ENCODE measurements at places on chromosomes 2 and 18.
A peak's percentile ranks its signal among the peaks of the same experiment; 100 is the strongest.

DNA sequence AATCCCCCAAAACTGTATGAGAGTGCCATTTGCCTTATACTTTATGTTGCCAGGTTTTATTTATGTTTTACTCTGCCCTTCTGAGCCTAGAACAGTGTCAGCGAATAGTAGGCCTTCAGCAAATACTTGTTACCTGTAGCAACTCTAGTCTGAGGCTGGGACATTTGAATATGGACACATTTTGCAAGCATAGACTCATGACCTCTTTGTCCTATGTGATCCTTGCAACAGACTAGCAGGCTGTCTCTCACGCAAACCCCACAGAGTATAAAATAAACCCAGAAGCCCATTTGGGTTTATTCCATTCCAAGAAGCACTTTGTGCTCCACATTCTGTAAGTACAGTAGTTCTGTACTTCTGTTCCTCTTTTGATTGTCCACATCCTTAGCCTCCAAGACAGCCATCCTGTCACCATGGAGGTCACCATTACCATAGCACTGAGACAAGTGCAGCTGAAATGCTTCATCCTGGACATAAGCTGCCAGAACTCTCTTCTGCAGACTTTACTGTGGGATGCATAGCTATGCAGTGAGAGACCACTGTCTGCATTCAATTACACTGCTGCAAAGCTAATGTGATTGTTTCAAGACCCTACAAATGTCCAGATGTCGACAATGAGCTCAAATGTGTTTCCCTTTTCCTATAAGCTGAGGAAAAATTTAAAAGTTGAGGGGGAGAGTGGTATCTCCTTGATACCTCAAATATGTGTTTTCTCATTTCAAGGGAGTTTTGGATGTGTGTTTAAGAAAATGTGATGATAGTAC is 425.7 kb downstream of the PID1 start:
- no peak for DNase-seq

GRCh38 chr2:237132799-237133198 is 47.1 kb downstream of the COPS8 start:
- DNase-seq = no peak

GRCh38 chr2:206802654-206803514 is 37.5 kb downstream of the FASTKD2 start:
- DNase-seq = no peak

DNA sequence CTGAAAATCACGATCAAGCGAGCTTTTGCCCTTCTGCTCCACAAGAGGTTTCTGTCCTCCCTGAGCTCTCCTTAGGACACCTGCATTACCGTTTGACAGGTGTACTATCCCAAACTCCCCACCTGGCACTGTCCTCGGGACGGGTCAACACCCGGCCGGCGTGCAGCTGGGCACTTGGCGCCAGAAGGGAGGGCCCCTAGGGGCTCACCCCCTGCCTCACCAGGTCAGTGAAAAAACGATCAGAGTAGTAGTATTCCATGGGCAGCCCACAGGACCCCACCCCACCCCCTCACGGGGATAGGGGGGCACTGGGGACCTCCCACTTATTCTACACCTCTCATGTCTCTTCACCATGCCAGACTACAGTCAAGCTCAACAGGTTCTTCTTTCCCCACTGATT is 117.6 kb upstream of the ANKRD30BL start:
- no peak for DNase-seq

GRCh38 chr2:85265304-85265703 is 62.5 kb downstream of the TGOLN2 start:
- no peak for DNase-seq

DNA sequence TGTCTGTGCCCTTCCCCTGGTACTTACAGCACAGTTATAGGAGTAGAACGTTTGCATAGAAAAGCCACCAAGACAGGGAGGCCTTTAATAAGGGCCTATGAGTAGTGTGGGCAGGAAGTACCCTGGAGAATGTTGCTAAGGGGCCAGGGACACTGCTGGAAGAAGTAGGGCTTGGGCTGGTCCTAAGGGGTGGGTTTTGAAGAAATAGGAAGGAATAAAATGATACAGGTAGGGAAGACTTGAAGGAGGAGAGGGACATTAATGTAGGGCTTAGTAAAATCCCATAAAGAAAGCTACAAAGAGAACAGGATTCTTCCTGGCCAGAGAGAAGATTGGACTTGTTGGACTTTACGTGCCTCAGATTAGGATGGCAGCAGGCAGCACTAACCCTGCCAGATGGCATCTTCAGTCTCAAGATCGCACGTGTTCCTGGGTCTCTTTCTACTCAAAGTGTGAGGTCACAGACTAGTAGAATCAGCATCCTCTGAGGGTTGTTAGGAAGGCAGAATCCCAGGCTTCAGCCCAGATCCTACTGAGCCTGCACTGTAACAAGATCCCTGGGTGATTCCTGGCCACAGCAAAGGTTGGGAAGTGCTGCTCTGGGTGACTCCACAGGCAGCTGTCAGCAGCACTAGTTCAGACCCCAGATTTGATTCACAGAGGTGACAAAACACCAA is 39.2 kb downstream of the EPAS1 start:
- no peak for DNase-seq

GRCh38 chr2:85930129-85931124 is 41.6 kb upstream of the ST3GAL5 start:
- no peak for DNase-seq

- no peak for DNase-seq
These were observed 38.0 kb upstream of the DARS1 start for GRCh38 chr2:136023416-136023815.

- DNase-seq = no peak
These were observed 2.1 kb upstream of the ZBTB14 start for GRCh38 chr18:5297597-5297996.

- DNase-seq = no peak
These were observed 421.0 kb downstream of the LRATD1 start for GRCh38 chr2:15053542-15053941.

DNA sequence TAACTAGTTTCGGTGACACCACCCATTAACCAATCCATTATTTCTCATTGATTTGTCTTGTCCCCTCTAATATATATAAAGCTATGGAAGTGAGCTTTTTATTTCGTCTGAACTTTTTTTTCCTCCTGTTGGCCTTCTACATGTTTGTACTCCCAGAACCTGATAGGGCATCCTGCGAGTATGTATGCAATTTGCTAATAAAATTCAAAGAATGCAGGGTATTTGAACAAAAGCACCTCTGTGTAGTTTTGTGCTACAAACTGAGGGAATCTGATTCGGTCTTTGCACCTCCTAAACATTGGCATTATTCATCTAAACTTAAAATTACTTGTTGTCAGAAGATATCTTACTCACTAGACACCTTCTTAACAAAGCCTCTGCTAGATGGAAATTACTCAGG is 242.9 kb upstream of the TMEFF2 start:
- no peak for DNase-seq

DNA sequence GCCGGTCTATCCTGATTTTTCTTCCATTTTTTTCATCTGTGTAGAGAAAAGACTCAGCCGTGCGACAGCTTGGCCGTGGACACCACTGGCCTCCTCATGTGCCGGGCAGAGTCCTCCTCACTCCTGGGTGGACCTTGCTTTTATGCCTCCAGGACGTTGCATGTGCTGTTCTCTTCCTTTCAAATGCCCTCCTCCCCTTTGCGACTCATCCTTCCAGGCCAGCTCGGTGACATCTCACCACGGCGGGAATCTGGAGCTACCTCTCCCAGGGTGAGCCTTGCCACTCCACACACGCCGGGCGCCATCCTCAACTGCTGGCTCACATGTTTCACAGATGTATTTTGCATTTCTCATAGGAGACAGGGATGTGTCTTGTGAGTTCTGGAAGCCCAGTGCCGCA is 198.5 kb upstream of the HDAC4 start:
- no peak for DNase-seq

DNA sequence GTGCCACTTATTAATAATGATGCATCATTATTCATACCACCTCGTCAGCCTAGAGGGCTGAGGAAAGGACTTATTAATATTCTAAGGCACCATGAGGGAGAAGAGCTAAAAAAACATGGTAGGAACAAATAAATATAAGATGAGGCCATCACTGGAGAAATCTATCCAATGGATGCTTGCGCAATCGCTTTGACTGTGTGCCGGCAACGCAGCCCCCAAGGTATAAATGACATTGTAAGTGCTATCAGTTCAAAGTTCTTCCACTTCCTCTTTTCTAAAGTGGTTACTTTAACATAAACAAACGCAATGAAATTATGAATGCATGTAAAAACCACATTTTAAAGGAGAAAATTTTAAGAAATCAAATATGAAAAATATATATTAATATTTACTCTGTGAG is 164.6 kb downstream of the EIPR1 start:
- DNase-seq = no peak

DNA sequence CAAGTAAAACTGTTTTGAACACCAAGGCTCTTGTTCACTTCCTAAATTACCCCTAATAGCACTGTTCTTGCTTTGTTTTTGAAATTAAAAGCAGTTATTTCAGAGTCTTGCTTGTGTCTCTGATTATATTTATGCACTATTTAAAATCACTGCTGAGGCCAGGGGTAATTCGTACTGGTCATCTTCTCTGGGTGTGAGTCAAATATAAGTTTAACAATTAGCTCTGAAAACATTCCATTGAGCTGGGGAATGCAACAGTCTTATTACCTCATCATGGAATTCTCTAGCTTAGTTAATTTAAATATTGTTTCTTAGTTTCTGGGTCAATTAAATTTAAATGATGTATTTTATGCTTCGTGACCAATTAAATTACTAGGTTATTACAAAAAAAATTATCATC is 135.0 kb downstream of the MEIS1 start:
- DNase-seq = no peak

GRCh38 chr2:71860381-71860926 is 287.2 kb downstream of the CYP26B1 start:
- no peak for DNase-seq

GRCh38 chr18:3248062-3248657 is 559 bp downstream of the MYL12A start:
- DNase-seq = no peak

- no peak for DNase-seq
These were observed 21.1 kb upstream of the EMILIN2 start for GRCh38 chr18:2825613-2826175.

DNA sequence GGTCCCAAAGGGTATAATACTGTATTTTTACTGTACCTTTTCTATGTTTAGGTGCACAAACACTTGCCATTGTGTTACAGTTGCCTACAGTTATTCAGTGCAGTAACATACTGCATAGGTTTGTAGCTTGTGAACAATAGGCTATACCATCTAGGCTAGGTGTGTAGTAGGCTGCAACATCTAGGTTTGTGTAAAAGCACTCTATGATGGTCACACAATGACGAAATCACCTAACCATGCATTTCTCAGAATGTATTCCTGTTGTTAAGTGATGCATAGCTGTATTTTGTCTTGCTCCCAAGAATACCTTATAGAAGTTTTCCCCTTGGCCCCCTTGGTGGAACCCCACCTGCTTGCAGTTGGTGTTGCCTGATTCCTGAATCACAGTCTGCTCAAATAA is 29.3 kb upstream of the AGFG1 start:
- no peak for DNase-seq

DNA sequence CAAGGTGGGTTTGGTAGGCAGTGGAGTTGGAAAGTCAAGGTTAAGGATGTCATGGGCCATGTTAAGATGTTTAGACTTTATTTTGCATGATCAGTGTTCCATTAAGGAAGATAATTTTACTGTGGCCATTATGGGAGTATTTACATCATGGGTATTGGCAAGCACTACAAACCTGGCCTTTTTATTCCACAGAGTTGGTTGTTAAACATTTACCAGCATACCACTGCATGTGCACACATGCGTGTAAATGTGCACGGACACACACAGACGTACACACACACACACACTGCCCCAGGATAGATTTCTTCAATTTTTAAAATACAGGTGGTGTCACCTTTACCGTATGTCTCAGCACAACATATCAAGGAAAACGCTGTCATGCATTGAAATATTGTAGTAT is 51.4 kb upstream of the ITGA6 start:
- DNase-seq = no peak

GRCh38 chr2:171939743-171940071 is 17.4 kb downstream of the HAT1 start:
- no peak for DNase-seq

- DNase-seq = no peak
These were observed 109.9 kb downstream of the ZNF236 start for GRCh38 chr18:76932026-76932819.

DNA sequence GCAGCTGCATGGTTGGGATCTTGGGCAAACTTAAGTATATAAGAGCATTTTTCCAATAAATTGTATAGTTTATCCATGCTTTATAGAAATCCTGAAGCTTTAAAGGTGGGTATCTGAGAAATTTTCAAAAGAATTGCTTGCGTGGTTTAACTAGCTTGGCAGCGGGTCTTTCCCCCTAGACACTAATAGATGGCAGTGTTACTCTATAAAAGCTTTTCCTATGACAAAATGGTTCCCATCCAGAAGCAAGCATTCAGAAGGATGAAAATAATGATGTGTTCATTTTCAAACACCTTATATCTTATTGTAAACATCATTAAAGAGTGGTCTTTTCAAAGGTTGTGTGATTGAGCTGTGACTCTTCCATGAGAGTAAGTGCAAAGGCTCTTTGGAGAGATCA is 45.9 kb downstream of the KDM3A start:
- no peak for DNase-seq

DNA sequence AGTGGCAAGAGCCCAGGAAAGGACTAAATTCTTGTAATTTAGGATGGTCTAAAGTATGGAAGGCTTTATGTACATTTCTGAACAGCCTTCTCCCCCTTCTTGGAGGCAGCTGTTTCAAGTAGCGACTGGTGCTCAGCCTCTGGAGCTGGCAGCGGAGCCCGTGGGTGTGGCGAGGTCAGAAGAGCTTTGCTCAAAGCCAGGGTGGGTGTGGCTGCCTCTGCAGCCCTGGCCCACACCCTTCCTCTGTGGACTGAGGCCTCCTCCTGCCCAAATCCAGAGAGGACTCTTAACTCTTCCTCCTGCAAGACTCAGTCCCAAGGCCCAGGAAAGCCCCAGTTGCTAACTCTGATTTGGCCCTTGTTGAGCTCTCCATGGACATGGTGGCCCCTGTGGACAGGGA is 202.1 kb upstream of the REV1 start:
- no peak for DNase-seq

- DNase-seq = peak; percentile 46
These were observed 2.8 kb downstream of the FOSL2 start for GRCh38 chr2:28395334-28396061.

GRCh38 chr2:174247474-174248186 is 702 bp downstream of the OLA1 start:
- DNase-seq = no peak

GRCh38 chr2:199458806-199459285 is 1.1 kb upstream of the SATB2 start:
- no peak for DNase-seq

- no peak for DNase-seq
These were observed 21.0 kb downstream of the HJURP start for GRCh38 chr2:233833345-233833744.

- DNase-seq = no peak
These were observed 409.0 kb upstream of the POU3F3 start for GRCh38 chr2:104444889-104445288.
